ENCODE measurements at places on chromosomes 2 and 18. TPM values are rescaled to one million over a fixed set of nuclear protein-coding genes. Genes with fewer than 3 reads are reported as not detected.

GRCh38 chr2:74043345-74044329, 58.9 kb downstream of the TET3 start:
- DNase-seq = no peak

GRCh38 chr18:13452871-13453680, 234.5 kb downstream of the LDLRAD4 start:
- no peak for DNase-seq

TMEM200C gene
- under 0.01 TPM for total RNA-seq

- DNase-seq = no peak
These were observed 215.8 kb upstream of the ITGA4 start for GRCh38 chr2:181241366-181241765.

DNA sequence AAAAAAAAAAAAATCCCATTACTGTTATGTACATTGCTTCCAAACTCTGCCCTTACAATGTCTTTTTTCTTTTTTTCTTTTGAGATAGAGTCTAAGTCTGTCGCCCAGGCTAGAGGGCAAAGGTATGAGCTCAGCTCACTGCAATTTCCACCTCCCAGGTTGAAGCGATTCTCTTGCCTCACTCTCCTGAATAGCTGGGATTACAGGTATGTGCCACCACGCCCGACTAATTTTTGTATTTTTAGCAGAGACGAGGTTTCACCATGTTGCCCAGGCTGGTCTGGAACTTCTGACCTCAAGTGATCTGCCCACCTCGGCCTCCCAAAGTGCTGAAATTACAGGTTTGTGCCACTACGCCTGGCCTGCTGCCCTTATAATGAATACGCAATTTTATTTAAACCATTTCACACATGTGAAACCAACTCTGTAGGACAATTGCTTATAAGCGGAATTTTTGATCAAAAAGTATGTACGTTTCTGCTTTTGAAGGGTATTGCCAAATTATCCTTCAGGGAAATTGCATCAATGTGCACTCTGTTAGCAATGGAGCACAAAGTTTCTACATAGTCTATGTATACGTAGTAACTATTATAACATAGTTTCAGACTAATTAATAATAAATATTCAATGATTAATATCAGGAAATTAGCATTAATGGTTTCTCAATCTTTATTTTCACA, 55.7 kb upstream of the ACTR3 start:
- no peak for DNase-seq

GRCh38 chr18:74598350-74599001, 806 bp downstream of the ZNF407 start:
- peak; percentile 76 for DNase-seq

WIPF1 gene
- total RNA-seq = 20.6 TPM

DNA sequence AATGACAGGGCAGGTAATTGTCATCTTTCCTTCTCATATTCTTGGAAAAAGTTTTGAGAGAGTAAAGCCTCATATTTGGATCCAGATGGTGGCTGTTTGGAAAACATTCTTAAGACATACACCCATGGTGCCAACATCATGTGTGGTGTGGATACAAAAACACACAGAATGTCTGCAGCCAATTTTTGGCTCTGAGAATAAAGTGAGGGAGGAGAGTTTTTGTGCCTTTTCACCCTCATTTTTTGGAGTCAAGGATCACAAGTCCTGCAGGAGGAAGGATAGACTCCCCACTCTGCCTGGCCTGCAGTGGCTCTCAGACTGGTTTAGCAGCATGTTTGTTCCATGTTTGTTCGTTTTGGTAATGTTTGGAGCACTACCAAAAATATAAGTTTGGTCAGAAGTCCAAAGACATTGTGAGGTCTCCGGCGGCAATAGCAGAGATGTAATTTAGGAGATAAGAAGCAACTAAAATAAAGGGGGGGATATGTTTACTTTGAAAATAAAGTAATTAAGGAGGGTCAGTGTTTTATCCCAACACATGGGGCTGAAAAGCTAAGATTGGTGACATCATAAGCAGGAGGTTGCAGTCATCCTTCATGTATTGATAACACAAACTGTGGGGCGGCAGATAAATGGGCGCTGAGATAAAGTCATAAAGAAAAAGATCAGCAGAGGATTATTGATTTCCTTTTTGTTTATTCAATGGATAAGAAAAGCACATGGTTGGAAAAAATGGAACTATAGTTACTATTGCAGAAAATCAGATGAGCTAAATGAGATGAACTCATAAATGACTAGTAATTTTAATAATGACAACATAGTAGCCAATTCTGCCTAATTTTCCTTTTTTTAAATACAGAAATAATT, 655 bp downstream of the NOSTRIN start:
- DNase-seq = no peak

OST4 gene
- total RNA-seq = 136 TPM

ABHD3 gene
- total RNA-seq = 133 TPM

DNA sequence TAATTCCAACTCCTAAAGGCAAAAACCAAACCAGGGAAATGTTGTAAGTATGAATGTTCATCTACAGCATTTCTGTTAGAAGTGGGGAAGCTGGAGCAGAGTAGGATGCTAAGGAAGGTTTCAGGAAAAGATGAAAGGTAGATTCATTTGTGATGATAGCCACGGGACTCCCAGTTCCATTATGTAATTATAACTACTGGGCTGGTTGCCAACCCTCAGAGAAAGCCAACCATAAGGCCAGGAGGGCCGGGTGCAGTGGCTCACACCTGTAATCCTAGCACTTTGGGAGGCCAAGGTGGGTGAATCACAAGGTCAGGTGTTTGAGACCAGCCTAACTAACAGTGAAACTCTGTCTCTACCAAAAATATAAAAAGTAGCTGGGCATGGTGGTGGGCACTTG, 288.9 kb upstream of the ETAA1 start:
- no peak for DNase-seq

DNA sequence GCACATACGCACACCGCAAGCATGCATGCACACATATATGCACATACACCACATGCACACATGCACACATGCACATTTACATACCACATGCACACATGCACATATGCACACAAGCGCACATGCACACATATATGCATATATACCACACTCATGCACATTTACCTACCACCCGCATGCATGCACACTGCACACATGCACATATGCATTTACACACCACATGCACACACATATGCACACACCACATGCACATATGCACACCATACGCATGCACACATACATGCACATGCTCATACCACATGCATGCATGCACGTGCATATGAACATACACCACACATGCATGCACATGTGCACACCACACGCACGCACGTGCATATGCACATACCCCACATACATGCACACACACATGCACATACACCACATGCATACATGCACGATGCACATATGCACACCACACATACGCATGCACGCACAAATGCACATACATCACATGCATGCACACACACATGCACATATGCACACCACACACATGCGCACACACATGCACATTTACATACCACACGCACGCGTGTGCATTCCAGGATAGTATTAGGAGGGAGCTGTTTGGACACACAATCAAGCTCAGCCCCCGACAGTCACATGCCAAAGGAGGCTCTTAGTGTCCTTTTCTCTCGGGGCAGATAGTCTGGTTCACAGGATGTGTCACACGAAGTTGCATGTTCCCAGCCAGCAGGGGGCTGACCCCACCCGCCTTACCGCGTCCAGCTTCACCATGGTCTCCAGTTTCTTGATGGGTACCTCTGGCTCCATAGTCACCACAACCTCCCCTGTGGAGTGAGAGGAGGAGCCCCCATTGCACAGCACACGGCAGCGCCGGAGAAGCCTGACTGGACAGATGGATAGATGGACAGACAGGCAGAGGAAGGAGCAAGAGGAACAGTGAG, 5.9 kb downstream of the OTOF start:
- no peak for DNase-seq

- DNase-seq = no peak
These were observed 47.5 kb upstream of the ACSL3 start for GRCh38 chr2:222813177-222813843.

GRCh38 chr2:53234548-53234903, 533.1 kb upstream of the CHAC2 start:
- DNase-seq = no peak

SOX11 gene
- total RNA-seq = not detected

GRCh38 chr2:158191076-158191895, 89.6 kb downstream of the UPP2 start:
- DNase-seq = peak; percentile 20

CHN1 gene
- 60.2 TPM for total RNA-seq

UGT1A8 gene
- total RNA-seq = 2.5 TPM

ZNF396 gene
- total RNA-seq = 6.6 TPM

DNA sequence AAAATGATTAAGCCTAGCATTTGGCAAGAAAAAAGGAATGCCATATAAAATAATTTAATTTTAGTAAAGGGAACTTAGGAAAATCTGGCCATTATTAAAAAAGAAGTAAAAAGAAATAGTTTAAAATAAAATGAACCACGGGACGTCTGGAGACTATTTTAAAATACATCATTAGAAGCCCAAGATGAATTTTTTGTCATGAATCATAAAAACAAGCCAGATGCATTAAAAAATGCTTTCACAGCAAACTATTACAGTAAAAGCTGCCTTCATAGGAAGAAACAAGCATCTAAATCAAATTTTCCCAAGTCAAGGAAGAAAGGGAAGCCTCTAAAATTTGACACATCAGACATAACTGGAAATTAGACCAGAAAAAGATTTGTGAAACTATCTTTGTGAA, 33.0 kb downstream of the COL5A2 start:
- DNase-seq = no peak

SESTD1 gene
- total RNA-seq = 45.8 TPM

GRCh38 chr2:18861951-18862350, 272.6 kb upstream of the NT5C1B start:
- DNase-seq = no peak

DNA sequence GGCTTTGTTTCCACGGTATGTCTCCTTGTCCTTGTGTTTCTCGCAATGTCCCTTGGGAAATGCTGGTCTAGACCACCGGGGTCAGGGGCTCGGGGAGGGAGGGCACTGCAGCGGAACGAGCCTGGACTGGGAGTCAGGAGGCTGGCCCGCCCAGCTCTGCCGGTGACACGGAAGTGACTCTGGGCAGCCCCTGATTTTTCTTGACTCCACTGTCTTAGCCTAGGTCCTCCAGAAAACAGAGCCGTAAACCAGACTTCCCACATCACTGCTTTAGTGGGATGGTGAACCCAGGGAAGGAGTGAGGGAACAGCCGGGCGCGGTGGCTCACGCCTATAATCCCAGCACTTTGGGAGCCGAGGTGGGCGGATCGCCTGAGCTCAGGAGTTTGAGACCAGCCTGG, 144.2 kb downstream of the ASB1 start:
- DNase-seq = no peak

- DNase-seq = no peak
These were observed 27.3 kb upstream of the TNP1 start for GRCh38 chr2:216887138-216887537.

GRCh38 chr2:74930811-74931486, 27.5 kb upstream of the POLE4 start:
- no peak for DNase-seq

IGFBP5 gene
- total RNA-seq = 41.5 TPM

TIGD1 gene
- total RNA-seq = 16.5 TPM

ACTR2 gene
- 101 TPM for total RNA-seq
